ENCODE measurements at places on chromosomes 7 and 10.
A peak's percentile ranks its signal among the peaks of the same experiment; 100 is the strongest.

DNA sequence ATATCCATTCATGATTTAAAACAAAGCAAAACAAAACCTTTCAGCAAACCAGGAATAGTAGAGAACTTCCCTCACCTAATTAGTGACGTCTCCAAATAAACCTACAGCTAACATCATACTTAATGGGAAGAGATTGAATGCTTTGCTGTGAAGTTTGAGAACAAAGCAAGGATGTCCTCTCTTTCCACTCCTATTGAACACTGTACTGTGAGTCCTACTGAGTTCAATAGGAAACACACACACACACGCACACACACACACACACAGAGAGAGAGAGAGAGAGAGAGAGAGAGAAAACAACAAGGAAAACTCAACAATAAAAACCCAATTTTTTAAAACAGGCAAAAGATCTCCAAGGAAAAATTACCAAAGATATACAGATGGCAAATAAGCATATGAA is 32.3 kb downstream of the PODXL start:
- DNase-seq, result no peak

DNA sequence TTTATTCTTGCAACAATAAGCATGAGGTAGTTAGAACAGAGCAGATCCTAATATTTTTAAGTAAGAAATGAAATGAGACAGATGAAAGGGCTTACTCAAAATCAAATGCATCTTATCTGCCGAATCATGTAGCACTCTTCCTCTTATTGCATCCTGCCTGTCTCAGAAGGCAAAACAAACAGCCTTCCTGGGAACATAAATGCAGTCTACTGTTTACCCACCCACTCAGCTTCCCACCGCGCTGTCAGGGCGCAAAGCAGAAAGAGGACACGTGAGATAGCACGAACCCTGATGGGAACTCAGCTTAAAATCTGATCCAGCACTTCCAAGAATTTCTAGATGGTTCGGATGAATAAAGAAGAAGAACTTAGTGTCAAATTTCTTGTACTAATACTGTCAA is 114.4 kb upstream of the CDK1 start:
- no peak for DNase-seq

DNA sequence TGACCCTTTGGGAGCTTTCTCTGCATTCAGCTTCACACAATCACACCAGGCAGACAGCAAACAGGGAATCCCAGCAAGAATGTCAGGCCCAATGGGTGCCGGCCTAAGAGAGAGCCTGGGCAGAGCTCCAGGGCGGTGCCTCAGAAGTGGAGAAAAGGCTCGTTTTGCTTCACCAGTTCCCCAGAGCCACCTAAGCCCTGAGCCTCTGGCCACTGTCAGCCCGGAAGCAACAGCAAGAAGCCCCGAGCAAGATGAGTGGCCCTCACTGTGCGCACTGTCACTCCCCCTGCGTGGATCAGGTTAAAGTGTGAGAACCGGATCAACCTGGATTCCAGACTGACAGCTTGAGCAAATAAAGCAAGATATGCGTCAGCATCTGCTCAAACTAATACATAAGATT is 14.7 kb downstream of the CNPY1 start:
- DNase-seq, result no peak

GRCh38 chr7:129909669-129910068 is 43.1 kb downstream of the UBE2H start:
- DNase-seq, result no peak

GRCh38 chr10:70974351-70974901 is 86.1 kb upstream of the PCBD1 start:
- peak; percentile 19 for DNase-seq

DNA sequence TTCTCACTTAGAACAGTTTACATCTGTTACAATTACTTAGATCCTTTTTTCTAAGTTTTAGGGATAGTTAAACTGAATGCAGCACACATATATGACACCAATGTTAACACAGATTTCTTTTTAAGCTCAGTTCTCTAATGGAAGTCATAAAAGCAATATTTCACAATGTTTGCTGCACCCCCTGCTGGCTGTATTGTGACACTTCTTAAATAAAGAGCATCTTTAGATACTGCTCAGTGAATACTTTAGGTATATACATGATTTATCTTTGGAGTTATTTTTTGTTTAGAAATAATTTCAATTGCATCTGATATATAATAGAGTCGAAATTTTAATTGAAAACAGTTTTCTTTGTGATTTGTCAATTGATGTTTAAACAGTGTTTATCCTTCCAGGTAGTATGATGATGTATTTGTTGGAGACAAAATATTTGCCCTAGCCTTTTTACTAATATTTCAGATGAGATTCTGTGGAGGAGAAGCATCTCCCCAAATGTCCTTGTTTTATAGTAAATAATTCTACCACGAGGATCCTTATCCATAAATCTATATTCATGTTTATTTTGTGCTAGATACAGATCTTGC is 174.4 kb downstream of the ST7 start:
- peak; percentile 65 for DNase-seq

DNA sequence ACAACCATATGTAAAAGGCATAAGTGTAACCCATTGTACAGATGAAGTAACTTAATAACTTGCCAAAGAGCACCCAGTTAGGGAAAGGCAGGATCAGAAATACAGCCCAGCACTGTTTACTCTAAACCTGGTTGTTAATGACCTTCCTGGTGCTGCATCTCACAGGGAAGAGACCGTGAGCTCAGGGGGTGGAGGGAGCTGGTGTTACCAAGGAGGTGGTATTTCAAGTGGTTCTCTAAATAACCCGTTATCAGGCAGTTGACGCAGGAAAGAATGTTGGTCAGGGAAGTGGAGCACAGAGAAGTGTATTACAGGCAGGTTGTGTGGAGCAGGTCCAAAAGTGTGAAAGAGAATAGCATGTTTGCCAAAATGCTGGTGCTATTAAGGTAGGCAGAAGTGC is 4.4 kb upstream of the ST7 start:
- no peak for DNase-seq

GRCh38 chr10:32139223-32140073 is 83.2 kb upstream of the KIF5B start:
- peak; percentile 93 for DNase-seq

GRCh38 chr7:139695588-139695987 is 82.2 kb downstream of the HIPK2 start:
- peak; percentile 61 for DNase-seq

DNA sequence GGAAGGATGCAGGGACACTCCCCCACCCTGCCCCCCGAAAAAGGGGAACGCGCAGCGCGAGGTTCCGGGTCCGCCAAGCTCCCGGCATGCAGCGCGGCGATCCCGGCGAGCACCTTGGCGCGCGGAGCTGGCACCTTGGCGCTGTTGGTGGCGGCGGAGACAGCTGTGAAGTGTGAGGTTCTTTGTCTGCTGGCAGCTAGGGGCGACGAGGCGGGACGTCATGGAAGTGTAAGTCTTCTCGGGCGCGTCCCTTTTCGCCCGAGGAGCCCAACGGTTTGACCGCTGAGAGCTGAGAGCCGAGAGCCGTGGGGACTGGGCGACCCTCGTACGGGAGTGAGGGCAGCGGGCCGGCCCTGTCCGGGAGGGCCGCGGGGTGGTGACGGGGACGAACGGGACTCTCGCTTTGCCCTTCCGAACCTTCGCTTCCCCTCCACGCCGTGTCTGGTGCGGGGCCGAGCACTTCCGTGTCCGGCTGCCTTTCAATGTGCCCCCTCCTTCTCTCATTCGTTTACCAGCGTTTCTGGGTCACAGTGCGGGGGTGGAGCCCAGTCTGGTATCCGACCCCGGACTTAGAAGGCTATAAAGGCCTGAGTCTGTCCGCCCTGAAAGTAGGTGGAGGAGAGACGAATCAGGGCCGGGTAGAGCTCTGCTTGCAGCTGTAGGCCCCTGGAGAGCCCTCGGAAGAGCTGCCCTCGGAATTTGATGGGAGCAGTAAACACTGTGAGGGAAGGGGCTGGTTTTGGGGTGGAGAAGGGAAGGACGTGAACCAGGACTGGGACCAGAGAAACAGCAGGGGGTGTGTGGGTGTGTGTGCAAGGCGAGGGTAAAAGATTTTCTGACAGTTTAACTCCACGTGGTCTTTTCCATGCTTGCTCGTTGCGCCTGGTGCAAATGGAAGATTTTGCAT is at the start of gene CRCP:
Gene CRCP, plus strand, starts transcription at position 105 of the 907 bp plus-strand sequence. Its CDS starts 116 bp downstream, at position 221.
- DNase-seq, result peak; percentile 69

DNA sequence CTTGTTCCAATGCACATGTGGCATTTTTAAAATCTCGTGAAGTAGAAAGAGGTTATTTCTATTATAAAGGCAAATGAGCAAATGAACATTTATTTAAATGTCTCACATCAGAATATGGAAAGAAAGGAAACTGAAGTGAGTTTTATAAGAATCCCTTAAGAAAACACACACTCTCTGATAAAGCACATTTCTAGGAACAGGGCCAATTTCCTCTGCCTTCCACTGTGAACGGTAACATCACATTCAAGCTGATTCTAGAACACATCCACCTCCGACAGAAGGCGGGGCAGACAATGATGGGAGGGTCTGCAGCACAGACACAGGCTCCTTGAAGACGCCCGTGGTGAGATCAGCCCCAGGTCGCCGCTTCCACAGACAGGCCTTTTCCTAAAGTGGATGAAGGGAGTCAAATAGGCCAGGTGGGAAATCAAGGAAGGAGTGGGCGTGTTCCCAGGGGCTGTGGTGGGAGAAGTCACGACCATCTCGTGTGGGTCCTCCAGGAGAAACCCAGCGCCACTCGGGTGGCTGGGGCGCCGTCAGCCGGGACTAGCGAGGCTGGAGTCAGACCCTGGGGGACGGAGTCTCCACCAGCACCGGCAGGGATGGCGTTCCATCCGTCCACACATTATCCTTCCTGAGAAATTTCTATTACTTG is 31.1 kb downstream of the PITRM1 start:
- DNase-seq, result peak; percentile 20
